Left lung (tissue), 14 donors: ENCODE measurements at places on chromosomes 6 and 20. TPM values are rescaled to one million over a fixed set of nuclear protein-coding genes. Genes with fewer than 3 reads are reported as not detected.

DNA sequence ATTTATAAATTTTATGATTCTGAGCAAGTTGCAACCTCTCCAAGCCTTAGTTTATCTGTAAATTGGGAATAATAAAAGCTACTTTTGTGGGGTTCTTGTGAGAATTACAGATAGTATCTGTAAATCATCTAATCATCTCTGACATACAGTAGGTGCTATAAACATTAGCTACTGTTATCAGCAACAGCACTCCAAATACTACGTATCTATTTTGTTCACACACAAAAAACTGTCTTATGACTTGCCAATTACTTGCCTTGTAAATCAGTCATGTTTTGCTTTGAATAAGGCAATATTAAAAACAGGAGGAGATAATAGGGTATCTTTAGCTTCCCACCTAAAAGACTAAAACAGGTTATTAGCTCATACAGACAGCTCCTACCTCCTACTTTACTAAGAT lies 36.7 kb downstream of the DTNBP1 start:
- H3K4me3 ChIP-seq = no peak overlapping the region
- no peaks in the 10 kb centered on the region for H3K36me3 ChIP-seq
- H3K27ac ChIP-seq = no peak overlapping the region
- peaks cover 33% of the 10 kb centered on the region for H3K4me1 ChIP-seq
- H3K27me3 ChIP-seq = no peaks in the 10 kb centered on the region

GRCh38 chr6:24205020-24205492 lies 79.0 kb downstream of the NRSN1 start:
- H3K27ac ChIP-seq = no peak overlapping the region
- DNase-seq = peak; percentile 46
- H3K36me3 ChIP-seq = no peaks in the 10 kb centered on the region
- no peaks in the 10 kb centered on the region for H3K27me3 ChIP-seq
- no peaks in the 10 kb centered on the region for H3K4me1 ChIP-seq

DNA sequence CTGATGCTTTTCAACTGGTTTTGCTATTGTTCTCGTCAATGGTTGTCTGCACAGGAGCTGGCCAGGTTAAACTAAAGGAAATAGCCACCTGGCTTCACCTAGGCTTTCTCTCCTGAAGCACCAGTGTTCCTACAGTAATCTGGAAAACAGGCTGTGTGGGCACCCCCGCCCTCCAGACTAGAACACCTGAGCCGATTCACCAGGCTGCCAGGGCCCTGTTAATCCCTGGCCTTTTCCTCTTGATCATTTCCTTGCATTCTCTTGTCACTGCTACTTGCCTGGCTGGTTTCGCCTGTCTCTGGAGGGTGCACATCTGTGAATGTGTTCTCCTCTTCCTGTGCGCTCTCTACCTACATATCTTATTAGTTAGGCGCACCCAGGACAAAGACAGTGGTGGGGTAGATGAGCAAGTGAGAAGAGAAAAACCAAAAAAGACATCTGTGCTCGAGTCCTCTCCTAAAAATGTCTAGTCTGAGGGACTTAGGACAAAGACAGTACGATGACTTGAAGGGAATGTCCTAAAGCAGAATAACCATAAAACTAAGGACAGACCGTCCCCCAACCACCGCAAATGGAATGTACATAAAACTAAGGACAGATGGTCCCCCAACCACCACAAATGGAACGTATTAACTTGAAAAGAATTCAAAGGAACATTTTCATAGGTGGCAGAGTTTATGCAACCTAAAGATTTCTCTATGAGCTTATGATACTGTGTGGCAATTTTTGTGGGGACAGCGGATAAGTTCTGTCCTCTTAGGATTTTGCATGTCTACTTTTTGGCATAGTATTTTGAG lies 45.9 kb upstream of the EMILIN3 start:
- no peak overlapping the region for H3K4me3 ChIP-seq
- H3K27me3 ChIP-seq = no peaks in the 10 kb centered on the region

- peaks cover 33% of the 10 kb centered on the region for H3K4me1 ChIP-seq
- H3K27ac ChIP-seq = peak overlapping the region; percentile 78
- H3K36me3 ChIP-seq = no peaks in the 10 kb centered on the region
- H3K4me3 ChIP-seq = no peak overlapping the region
- no peaks in the 10 kb centered on the region for H3K27me3 ChIP-seq
Measured at GRCh38 chr6:149895048-149895590, 2.8 kb downstream of the RAET1E start.

GRCh38 chr6:5499644-5500306 lies 238.5 kb downstream of the FARS2 start:
- no peaks in the 10 kb centered on the region for H3K27me3 ChIP-seq
- H3K4me1 ChIP-seq = no peaks in the 10 kb centered on the region
- DNase-seq = no peak
- no peak overlapping the region for H3K4me3 ChIP-seq
- H3K27ac ChIP-seq = no peak overlapping the region
- no peaks in the 10 kb centered on the region for H3K36me3 ChIP-seq

DNA sequence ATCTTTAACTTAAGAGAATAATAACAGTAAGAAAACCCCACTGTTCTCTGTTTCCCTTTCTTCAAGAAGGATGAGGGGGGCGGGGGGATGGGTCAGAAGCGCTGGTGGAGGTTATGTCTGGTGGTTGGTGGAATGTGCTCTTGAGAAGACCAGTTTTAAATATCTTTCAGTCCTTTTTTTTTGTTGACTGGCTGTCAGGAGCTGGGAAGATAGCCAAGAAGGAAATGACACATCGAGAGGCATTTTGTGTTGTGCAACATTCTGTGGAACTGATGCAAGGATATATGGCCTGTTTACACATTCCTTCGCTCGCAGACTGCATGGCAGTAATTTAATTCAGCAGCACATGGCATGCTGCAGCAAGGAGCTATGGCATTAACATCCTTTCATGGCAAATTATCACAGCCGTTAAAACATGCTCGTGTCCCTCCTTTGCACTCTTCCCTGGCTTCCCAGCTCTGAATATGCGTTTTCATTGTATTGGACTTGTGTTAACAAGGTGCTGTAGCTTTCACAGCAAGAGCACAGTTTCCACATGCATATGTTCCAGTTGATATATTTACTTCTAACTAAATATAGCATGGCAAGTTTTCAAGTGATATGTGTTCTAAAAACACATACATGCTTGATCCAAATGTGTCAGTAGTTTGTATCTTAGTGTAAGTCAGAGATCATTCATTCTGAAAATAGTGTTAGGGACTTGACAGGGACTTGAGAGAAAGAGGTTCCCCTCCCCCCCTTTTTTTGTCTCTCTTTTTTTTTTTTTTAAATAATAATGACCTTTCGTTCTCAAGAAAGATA lies 68.2 kb upstream of the SUPT3H start:
- DNase-seq = peak; percentile 77
- no peaks in the 10 kb centered on the region for H3K27me3 ChIP-seq
- H3K36me3 ChIP-seq = no peaks in the 10 kb centered on the region
- H3K27ac ChIP-seq = peak overlapping the region; percentile 79

DNA sequence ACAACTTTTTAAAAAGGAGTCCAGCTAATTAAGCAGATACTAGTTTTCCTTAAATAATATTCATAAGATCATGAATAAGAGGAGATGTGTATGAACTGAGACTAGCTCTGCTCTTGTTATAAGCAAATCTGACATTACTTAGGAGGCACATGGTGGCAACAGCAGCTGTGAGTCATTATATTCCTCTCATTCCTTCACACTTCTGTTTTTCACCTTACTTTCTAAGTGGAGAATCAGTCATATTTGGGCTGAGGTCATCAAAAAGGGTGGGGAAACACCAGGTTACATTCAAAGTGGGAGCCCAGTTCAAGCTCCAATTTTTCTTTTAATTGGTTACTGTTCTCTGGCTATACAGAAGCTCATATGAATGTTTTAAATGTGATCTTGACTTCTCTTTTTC lies 6.0 kb upstream of the RIPPLY2 start:
- H3K27ac ChIP-seq = no peak overlapping the region
- peaks cover 9% of the 10 kb centered on the region for H3K27me3 ChIP-seq
- no peak overlapping the region for H3K4me3 ChIP-seq
- H3K4me1 ChIP-seq = no peaks in the 10 kb centered on the region
- DNase-seq = no peak
- no peaks in the 10 kb centered on the region for H3K36me3 ChIP-seq

GRCh38 chr20:32458061-32458836 lies 100.1 kb downstream of the ASXL1 start:
- no peaks in the 10 kb centered on the region for H3K27me3 ChIP-seq
- peaks cover 5% of the 10 kb centered on the region for H3K4me1 ChIP-seq
- H3K27ac ChIP-seq = no peak overlapping the region
- DNase-seq = peak; percentile 31

DNA sequence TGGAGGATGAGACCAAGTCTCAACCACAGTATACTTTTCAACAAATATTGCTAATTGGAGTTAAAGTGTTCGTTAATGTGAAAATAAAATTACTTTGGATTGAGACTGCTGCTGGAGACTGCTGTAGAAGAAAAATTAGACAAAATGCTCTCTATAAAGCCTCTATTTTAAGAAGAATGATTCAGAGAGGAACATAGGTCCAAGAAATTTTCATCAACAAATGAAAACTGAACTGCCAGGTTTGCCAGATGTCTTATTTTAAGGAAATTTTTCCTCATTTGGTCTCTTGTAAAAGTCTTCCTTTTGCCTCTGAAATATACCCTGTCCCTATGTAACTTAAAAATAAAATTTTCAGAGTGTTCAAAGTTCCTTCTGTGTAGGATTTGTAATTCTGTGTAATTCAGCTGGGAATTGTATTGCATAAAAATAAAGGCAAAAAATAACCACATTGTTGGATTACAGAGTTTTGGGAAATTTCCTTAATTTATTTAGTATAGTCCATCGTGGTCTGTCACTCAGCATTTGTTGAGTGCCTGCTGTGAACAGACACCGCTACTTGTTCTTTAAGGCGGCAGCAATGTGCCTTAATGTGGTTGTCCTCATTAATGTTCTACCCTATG lies 27.4 kb downstream of the ANKS1A start:
- H3K27me3 ChIP-seq = no peaks in the 10 kb centered on the region
- no peak overlapping the region for H3K4me3 ChIP-seq
- no peaks in the 10 kb centered on the region for H3K4me1 ChIP-seq
- no peaks in the 10 kb centered on the region for H3K36me3 ChIP-seq
- DNase-seq = no peak

OR2J3 gene
- total RNA-seq = not detected

KCNK5 gene
- total RNA-seq = 12.6 TPM

MICA gene
- 30.1 TPM for total RNA-seq
